Cortex of kidney (tissue), 1 donor: ENCODE measurements at places on chromosomes 4 and X.

DNA sequence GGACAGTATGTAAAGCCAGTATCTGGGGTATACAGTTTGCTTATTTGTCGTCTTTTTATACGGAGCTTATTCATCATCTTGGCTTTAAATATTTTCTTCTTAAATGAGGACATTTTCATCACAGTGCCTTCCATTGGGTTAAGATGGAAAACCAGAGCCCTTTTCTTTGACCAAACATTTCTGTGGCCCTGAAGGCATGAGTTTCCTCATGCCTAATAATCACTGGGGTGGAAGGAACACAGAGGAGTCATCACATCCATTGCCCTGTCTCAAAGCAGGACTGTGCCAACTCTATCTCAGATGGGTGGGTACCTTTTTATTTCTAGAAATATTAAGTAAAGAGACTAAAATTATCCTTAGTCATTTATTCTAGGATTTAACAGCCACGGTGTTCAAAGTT, 40.0 kb downstream of the CHRDL1 start:
- no peak for DNase-seq

DNA sequence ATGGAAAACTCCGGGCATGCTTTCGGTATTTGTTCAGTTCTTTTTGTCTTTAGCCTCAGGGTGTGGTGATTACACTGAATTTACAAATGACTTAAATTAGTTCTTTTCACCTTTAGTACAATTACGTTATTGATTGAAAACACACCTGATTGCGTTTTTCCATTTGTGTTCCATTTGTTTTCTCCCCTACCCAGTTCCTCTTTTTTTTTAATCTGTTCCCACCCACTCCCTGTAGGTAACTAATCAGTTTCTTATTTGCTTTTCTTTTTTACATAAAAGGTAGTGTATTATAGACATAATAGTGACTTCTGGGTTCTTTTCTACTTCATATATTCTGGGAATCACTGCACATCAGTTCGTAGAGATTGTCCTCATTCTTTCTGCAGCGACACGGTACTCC, 53.4 kb downstream of the TNIP2 start:
- no peak for DNase-seq

DNA sequence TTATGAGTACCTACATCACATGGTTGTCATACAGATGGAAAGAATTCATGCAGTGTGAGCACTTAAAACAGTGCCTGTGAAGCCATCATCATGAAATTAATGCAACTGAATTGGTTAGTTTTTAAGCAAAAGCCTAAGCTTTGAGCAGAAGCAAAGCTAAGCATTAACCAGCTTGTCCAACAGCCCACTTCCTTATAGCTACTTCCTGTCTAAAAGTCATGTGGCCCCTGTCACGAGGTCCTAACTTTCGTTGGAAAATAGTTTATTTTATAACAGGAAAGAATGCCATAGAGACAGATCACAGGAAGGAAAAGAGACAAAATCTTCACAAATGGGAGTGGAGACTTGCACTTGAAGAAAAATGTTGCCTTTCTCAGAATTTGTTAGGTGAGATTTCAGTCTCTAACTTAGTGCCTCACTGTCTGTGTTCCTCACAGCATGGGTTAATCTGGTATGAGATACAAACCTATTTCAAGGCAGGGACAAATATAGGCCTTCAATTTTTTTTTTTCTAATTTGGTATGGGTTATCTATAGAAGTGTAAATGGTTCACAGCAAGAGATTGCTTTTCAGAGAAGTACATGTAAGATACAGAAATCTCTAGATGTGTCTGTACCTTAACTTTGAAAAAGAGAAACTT, 27.7 kb upstream of the VCX start:
- DNase-seq, result no peak

- DNase-seq, result no peak
Measured at GRCh38 chr4:85448906-85449890, 25.8 kb upstream of the ARHGAP24 start.

GRCh38 chrX:340641-341423, 22.2 kb upstream of the GTPBP6 start:
- DNase-seq, result no peak

GRCh38 chr4:83107631-83108030, 6.9 kb downstream of the PLAC8 start:
- no peak for DNase-seq

GRCh38 chr4:139581096-139581495, 25.1 kb upstream of the SETD7 start:
- DNase-seq, result no peak

- no peak for DNase-seq
Measured at GRCh38 chrX:13428053-13428786, 108.4 kb upstream of the ATXN3L start.

GRCh38 chr4:27873596-27873995, 1013.0 kb downstream of the STIM2 start:
- no peak for DNase-seq

GRCh38 chrX:8832582-8833378, 31.6 kb upstream of the FAM9A start:
- no peak for DNase-seq

DNA sequence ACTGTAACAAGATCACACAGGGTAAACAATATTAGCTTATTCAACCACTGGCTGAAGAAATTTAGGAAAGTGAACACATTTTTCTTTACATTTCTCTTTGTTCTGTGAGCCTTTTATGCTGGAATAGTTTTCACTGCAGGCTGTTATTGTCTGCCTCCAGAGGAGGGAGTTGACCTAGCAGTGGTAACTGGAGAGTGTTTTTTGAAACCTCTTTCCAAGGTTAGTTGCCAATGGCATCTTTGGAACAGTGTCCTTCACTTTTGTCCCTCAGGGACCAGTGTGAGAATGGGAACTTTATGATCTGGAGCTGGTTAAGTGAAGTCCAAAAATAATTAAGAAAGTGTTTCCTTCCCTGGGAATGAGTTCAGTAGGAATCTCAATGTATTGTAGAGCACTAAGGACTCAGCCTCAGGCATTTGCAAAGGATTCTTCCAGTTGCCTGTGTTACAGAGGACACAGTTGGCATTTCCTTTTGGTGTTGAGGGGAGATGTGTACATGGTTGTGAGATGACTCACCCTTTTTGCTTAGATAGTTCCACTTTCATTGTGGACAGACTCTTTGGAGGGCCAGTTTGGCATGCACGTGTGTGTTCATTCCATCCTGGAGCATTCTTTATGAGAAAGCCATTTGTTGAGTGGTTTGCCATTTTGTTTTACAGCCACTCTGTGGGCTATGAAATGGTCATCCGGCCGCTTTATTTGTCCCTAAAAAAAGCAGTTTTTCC, 61.3 kb downstream of the AR start:
- DNase-seq, result no peak

DNA sequence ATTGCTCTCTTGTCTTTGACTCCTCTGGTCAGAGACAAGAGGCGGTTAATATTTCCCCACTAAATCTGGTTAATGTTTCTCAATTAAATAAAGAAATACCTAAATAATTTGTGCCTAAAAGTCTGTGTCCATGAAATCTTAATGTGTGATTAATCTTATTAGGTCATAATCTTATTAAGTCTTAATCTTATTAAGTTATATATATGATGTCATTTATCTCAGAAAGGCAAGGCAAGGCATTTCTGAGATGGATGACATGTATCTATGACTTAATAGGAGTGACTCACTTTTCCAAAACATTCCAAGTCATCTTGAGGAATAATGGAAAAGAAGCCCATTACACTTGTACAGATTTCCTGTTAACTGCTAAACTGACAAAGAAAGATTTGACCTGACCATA, 74.7 kb downstream of the TRAM1L1 start:
- no peak for DNase-seq

DNA sequence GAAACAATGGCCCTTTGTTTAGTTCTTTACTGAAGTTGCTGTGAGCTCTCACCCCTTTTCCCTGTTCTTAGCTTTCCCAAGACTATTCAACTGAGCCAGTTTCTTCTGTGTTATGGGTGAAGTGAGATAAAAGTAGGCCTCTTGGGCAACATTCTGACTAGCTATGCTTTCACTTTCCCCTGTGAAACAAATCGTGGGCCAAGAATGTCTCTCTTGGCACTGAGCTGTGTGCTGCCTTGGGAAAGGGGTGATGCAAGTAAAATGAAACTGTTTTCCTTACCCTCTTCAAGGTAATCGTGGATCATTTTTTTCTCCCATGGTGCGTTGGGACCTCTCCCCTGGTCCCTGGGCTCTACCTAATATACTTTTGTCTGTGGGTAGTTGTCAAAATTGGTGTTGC, 653.9 kb upstream of the MAGEB2 start:
- DNase-seq, result no peak

- no peak for DNase-seq
Measured at GRCh38 chr4:54946741-54947140, 178.7 kb downstream of the KDR start.

DNA sequence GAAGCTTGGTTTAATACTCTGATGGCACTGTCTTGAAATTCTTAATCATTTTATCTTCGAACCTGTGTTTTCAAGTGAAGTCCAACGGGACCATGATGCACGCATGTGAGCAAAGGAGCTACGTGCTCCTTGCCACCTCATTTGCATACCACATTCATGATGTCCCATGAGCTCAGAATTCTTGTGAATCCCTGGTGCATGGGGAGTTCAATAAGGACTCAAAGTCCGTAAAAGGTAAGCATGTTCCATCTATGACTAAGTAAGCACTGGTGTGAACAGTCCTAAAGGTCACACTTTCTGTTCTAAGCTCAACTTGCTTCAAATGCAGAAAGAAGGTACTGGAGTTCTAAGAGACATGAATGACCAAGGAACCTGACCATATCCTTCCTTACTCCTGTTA, 13.1 kb upstream of the GPM6B start:
- DNase-seq, result no peak

DNA sequence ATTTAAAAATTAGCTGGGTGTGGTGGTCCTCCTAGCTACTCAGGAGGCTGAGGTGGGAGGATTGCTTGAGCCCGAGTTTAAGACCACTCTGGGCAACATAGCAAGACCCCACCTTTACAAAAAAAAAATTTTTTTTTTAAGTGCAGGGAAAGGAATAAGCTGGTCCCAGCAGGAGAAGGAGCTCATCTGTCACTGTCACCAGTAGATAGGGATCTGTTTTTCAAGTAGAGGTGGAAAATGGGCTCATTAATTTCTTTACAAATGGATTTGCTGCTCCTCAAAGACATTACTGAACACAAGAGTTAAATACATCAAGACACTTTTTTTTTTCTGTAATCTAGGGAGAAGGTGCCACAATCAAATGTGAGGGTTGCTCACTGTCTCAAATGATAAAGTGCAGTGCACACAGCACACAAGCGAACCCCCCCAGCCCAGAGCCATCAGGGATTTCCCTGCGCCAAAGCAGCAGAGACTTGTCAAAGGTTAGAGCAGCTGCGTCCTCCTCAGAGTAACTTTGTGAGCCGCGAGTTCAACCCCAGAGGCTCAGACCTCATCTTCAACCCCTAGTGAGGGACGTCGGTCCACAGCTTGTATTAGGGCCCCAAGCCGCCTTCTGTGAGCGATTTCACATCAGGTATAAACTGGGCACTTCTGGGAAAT, 14.3 kb upstream of the MTNR1A start:
- no peak for DNase-seq

DNA sequence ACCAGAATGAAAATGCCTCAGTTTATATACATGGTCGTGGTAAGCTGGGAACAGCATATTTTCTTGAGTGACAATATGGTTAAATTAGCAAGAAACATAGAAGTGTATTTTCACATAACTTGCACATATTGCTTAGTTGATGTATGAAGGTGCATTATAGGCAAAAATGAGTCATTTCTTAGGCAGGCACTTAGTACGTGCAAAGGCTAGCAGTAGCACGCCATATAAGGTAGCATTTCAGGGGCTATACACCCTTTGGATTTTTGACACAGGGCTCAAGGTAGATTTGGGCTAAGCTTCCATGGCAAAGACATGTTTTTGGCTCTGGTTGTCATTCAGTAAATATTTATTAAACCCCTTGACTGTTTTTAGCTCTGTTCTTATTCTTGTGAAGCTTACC, 33.1 kb downstream of the PCDH7 start:
- DNase-seq, result no peak

GRCh38 chrX:100355680-100356079, 54.4 kb downstream of the PCDH19 start:
- DNase-seq, result no peak

- no peak for DNase-seq
Measured at GRCh38 chr4:114226968-114227760, 247.7 kb upstream of the ARSJ start.

GRCh38 chr4:77582156-77582555, 23.5 kb upstream of the CXCL13 start:
- DNase-seq, result no peak

- DNase-seq, result no peak
Measured at GRCh38 chr4:73992050-73992449, 4.1 kb upstream of the PPBP start.

DNA sequence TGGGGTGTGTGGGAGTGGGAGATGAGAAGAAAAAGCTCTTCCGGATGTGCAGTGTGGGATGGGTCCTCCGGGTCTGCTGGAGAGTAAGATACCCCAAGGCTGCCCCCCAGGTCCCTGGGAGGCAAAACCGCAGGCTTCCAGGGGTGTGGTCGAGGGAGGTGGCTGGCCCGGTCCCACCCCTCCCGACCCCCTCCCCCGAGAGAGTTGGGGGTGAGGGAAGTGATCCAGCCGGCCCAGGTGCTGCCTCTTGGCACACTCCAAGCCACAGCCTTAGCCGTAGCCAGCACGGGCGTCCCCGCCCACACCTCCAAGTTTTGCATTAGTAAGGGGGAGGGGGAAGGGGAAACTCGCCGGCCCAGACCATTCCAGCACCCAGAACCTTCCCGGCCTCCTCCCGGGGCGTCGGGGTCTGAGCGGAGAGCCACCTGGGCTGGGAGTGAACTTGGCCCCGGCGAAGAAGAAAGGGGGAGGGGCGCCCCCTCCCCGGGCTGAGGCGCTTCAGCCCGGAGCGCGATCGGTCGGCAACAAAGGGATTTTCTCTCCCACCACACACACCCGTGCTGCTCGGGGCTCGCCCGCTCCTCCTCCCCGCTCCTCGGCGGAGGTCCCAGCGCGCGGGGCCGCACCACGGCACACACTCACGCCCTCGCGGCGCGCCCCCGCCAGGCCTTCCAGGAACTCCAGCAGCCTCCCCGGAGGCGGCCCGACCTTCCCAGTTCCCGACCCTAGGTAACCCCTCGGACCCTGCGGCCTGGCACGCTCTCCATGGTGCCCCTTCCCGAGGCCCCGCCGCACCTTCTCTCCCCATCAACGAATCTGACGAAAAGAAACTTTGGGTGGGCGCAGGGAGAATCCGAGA, 14.4 kb downstream of the BCOR start:
- no peak for DNase-seq

DNA sequence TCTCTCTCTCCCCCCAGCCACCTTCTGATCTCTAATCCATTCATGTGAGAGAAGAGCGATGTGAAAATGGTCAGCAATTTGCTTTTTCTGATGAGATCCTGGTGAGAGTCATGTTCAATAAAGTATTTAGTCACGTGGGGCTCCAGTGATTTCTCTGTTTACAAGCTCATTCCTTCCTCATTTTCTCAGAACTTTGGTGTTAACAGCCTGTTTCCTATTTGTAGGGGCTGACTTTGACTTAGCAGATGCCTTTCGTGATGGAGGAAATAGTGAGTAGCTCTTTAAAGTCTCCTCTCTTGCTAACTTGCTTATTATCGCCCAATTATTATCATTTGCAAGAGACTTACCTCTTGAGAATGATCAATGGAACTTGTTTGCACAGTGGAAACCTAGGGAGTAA, 72.6 kb upstream of the CD99 start:
- no peak for DNase-seq

GRCh38 chr4:137253949-137254348, 278.3 kb downstream of the PCDH18 start:
- DNase-seq, result no peak

GRCh38 chr4:79597266-79597665, 189.2 kb upstream of the GK2 start:
- no peak for DNase-seq

GRCh38 chr4:27233531-27233930, 372.9 kb downstream of the STIM2 start:
- no peak for DNase-seq
